ENCODE measurements at places on chromosomes 11 and 22.

DNA sequence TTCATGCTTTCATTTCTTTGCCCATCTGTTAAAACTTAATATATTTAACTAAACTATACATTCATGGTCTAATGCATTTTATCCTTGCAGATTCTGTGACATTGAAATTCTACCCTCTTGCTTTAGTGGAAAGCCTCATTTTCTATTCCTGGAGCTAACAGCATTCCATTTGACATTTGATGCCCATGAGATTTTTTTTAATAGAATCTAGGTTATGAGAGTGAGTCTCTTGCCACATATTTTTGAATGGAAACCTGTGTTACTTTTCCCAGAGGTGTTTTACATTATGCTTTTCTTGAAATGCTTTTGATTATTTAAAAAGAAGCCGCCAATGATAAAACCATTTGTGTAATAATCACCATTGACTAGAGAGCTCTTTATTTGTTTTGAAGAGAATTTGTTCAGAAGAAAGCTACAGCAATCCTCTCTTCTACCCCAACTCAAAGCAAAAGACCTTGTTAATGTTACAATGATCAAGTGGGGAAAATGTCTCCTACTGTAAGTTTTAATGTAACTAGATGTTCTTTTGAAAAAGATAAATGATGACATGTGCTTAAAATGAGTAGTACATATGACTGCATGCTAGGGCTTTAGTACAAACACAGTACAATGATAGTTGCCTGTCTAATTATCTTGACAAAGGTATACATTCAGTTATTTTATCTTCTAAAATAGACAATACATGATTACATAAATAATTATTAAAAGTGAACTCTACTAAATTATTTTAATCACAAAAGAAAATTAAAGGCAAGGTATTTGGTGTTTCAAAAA lies 67.3 kb downstream of the GAS2 start:
- no peak for DNase-seq

- DNase-seq, result no peak
Observed at GRCh38 chr22:44344407-44344806, 31.7 kb upstream of the SHISAL1 start.

- no peak for DNase-seq
Observed at GRCh38 chr11:133716602-133717001, 128.7 kb downstream of the SPATA19 start.

DNA sequence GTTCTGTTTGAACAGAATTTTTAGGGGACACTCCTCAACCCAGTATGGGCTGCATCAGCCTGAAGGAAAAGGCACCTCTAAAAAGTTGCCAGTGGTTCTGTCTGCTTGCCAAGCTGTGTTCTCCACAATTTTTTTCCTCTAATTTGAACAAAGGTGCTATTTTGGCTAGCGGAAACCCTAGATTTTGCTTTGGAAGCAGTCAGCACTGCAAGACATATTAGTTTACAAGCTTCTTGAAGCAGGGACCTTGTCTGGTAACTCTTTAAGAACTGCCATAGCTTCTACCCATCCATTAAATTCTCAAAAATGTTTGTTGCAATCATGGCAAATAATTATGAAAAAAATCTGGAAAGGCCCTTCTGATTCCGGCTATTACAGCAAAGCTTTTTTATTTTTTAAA lies 75.6 kb upstream of the HEPHL1 start:
- no peak for DNase-seq

- no peak for DNase-seq
Observed at GRCh38 chr11:115716601-115717529, 212.7 kb upstream of the CADM1 start.

DNA sequence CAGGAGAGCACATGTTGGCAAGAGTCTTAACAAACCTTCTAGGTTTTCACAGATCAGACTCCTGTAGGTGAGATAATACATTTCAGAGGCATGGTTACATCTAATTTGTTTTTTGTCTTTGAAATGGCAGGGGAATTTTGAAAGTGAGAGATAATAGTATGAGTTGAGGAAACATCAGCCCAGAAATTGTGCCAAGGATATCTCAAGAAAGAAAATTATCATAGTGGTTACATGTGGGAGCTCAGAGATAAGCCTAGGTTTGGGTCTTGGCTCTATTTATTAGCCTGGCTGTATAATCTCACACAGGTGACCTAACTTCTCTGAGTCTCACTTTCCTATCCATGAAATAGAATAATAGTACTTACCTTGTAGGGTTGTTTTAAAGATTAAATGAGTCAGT lies 443 bp downstream of the BTBD18 start:
- DNase-seq, result no peak

GRCh38 chr22:31678748-31679147 lies 16.7 kb upstream of the PISD start:
- DNase-seq, result no peak

- no peak for DNase-seq
Observed at GRCh38 chr11:116607027-116607426, 165.8 kb downstream of the BUD13 start.

- no peak for DNase-seq
Observed at GRCh38 chr11:107050121-107050520, 31.8 kb upstream of the GUCY1A2 start.

GRCh38 chr22:33202455-33202854 lies 144.3 kb upstream of the SYN3 start:
- no peak for DNase-seq

- DNase-seq, result no peak
Observed at GRCh38 chr11:130313383-130314183, 1.1 kb downstream of the ZBTB44 start.

- DNase-seq, result no peak
Observed at GRCh38 chr11:72673943-72674828, at the start of gene PDE2A. TSS of gene PDE2A (minus strand) at chr11:72674422. CDS start at chr11:72674207, 215 bp downstream.

DNA sequence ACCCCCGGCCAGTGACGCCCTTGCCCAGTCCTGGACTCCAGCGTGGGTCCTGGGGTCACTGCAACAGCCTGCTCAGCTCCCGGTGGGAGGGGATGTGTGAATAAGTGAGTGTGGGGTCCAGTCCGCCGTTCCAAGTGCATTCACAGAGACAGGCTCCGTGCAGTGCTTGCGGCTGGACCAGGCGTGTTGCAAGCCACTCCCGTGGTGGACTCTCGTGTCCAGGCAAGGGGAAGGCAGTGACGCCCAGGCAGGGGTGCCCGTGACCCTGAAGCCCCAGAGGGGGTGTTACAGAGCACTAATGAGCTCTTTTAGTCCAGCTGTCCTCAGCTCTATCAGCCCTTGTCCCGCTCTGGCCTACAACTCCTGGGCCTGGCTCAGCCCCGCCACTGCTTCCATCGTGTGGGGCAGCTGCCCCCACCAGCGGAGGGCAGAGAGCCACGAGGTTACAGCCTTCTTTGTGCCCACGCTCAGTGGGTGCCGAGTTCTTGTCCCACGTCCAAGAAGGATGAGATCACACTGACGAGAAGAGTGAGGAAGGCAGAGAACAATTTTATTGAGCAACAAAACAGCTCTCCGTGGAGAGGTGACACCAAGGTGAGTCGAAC lies 1807.5 kb downstream of the LRRC4C start:
- no peak for DNase-seq

- DNase-seq, result no peak
Observed at GRCh38 chr22:20390394-20390907, 3.5 kb upstream of the ZNF74 start.

GRCh38 chr11:36264011-36264972 lies 24.9 kb downstream of the COMMD9 start:
- DNase-seq, result no peak

DNA sequence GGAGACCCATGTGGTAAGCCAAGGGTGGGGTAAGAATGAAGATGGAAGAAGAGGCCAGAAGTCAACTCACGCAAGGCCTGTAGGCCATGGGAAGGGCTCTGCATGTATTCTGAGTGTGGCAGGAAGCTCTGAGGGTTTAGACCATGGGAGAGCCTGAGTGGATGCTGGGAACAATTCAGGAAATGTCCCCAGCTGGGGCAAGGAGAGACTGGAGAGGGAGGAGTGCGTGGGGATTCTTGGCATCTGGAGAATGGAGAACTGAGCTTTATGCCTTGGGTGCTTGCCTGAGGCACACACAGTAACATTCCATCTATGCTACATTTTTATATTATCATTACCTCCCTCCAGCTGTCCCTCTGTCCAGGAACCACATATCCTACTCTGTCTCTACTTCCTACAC lies 50.4 kb upstream of the CD82 start:
- DNase-seq, result no peak

- DNase-seq, result no peak
Observed at GRCh38 chr11:103484545-103484944, 375.3 kb downstream of the DYNC2H1 start.

GRCh38 chr11:114448749-114449482 lies 9.6 kb downstream of the REXO2 start:
- DNase-seq, result no peak

DNA sequence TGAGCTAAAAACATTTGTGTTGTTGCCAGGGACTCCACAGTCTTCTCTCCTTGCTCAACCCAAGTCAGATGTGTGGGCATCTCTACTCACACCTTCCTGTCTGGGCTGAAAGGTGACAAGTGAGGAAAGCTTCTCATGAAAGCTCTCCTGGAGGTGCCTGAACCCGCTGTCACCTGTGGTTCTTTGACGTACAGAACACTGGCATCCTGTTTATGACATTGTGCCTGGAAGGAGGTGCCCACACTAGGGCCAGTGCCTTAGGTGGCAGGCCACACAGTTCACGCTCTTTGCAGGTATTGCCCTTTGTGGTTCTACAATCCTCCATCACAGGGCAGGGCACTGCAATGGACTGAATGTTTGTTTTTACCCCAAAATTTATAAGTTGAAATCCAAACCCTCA lies 108.5 kb downstream of the CD44 start:
- no peak for DNase-seq

DNA sequence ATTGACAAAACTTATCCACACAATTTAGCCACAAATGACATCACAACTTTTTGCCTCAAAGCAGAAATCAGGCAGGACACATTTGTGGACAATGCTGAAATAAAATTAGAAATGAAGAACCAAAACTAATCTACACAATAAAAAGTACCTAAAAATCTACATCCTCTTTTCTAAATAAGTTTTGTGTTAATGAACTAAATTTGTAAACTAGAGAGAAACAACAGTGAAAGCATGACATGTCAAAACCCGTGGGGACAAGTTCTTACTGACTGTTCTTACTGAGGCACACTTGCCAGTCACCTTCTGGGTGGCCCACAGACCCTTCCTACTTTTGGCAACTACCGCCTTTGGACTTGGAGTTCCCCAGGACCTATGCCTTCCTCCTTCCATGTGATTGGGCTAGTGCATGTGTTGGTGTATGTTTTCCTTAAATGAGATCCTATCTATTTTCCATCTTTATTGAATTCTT lies 60.7 kb upstream of the MUC15 start:
- no peak for DNase-seq

DNA sequence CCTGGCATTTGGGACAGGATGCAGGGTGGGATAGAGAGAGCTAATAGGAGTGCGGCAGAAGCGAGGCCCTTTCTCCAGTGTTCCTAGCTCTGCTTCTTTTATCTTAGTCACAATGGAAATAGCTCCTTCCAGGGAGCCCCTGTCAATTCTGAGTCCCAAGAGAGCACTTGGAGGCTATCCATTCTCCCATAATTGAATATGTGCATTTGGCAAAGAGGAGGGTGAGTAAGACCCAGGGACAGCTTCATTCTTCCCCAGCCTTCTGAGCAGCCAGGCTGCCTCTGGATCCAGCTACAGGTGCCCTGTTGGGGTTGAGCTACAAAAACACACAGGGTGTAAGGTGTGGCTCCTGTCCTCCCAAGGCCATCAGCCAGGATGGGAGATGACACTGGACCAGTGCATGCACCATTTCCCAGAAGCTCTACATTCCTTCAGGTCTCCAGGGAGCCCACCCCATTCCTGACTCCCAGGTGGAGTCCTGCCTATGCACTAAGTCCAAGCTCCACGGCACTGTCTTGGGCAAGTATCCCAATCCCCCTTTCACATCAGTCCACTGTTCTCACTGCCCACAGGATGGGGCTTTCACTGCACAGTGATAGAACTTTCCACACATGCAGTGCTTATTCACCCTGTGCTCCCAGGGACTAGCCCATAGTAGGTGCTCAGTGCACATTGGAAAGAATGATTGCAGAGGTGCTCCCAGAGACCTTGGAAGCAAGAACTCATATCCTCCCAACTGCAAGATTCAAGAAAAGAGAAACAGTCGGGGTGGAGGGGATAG lies 6.2 kb downstream of the MS4A10 start:
- DNase-seq, result no peak

DNA sequence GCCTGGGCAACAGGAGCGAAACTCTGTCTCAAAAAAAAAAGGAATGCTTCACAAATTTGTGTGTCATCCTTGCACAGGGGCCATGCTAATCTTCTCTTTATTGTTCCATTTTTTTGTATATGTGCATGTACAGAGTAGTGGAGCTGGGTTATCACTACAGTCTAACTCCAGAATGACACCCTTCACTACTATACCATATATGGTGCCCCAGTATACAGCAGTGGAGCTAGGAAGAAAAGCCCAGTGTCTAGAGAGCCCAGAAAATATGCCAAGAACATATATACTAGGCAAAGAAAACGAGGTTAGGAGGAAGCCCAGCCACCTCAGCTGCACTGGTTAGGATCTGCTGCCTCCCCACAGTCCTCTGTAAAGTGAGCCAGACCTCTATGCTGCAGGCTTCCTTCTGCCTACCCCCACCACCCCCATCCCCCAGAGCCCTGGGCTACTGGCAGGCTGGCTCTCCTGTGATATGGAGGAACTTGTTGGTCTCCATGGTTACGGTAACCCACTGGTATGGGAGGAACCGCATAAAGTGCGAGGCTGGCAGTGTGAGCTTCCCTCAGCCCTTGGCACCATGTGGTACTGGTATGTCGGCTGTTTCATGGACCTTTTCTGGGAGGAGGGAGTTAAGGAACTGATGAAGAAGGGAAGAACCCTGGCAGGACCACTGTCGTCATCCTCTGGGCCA lies 34.3 kb downstream of the RCOR2 start:
- DNase-seq, result no peak

DNA sequence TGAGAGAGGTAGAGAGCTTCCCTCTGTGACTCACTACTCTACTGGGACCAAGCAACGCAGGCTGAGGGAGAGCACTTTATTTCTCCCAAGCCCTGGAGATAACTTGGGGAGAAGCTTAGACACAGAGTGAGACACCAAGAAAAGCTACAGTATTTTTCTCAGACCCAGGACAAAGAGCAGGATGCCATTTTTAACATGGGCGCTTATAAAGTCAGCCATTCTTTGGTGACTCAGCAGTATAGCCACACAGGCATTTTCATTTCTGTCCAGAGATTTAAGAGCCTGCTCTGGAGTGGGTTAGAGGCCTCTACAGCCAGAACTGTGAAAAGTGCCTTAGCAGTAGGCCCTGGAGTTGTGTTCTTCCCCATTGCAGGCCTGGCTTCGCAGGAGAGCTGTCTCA lies 55.0 kb upstream of the GLYAT start:
- no peak for DNase-seq

GRCh38 chr22:45896153-45896951 lies 80.6 kb downstream of the WNT7B start:
- no peak for DNase-seq

GRCh38 chr22:35739076-35739930 lies 21.6 kb downstream of the APOL5 start:
- DNase-seq, result no peak

Measured in brain pericyte (primary cell).